Activated CD4-positive, alpha-beta T cell treated with anti-CD3 and anti-CD28 coated beads for 48 hours (primary cell): ENCODE measurements at places on chromosomes 16 and 17.
A peak's percentile ranks its signal among the peaks of the same experiment; 100 is the strongest.

DNA sequence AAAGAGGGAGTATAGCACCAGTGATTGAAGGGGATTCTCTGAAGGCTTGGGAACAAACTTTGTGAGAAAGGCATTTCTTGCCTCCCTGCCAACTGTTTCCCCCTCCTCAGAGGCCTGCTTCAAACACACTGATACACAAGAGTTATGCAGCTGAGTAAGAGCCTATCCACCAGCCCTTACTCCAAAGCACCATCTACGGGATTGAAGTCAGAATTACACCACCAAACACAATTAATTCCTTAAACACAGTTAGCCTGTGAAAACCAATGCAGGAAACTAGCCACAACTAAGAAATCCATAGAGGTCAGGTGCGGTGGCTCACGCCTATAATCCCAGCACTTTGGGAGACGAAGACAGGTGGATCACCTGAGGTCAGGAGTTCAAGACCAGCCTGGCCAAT, 138.3 kb downstream of the SHCBP1 start:
- DNase-seq = no peak

DNA sequence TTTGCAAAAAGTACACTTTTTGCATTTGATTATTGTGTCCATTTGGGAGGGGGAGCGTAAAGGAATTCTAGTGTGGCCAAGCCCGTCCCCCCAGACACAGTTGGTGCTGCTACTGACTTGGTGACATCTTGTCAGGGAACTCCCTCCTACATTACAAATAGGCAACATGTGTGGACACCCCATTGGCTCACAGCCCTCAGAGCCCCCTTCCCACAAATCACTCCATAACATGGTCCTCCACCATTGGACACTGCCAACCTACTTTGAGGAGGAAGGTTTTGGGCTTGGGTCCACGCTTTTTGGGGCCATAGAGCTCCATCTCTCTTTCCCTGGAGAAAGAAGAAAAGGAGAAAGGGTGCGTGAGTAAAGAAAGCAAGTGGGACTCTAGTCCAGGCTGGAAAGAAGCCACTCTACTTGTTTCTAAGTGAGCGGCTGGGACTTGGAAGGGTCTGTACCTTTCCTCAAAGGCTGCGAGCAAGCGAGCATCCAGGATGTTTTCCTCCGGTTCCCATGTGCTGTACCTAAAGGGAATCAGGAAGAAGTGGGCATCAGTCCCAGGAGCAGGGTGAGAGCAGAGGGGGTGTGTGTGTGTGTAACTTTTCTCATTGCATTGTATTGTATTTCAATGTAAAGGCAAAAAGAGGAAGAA, 958 bp downstream of the CBX8 start:
- no peak for DNase-seq

- DNase-seq = no peak
Measured at GRCh38 chr16:12059216-12059769, 82.8 kb downstream of the SNX29 start.

DNA sequence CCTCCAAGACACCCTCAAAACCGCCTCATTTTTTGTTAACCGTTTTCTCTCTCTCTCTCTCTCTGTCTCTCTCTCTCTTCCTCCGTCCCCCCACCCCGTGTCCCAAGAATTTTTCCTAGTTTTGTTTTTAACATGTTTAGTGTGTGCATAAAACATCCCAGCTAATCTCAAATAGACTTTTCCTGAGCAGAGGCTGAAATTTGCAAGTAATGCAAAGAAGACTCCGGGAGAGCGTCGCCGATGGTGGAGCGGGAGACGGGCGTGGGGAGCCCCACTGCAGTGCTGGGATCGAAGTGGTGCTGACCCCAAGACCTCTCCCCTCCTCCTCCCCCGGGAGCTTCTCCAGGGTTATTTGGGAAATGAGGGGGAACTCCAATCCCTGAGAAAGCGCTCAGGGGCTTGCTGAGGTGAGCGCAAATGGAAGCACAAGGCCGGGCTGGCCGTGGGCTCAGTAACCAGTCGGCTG, 4.7 kb upstream of the DLX4 start:
- DNase-seq = no peak

DNA sequence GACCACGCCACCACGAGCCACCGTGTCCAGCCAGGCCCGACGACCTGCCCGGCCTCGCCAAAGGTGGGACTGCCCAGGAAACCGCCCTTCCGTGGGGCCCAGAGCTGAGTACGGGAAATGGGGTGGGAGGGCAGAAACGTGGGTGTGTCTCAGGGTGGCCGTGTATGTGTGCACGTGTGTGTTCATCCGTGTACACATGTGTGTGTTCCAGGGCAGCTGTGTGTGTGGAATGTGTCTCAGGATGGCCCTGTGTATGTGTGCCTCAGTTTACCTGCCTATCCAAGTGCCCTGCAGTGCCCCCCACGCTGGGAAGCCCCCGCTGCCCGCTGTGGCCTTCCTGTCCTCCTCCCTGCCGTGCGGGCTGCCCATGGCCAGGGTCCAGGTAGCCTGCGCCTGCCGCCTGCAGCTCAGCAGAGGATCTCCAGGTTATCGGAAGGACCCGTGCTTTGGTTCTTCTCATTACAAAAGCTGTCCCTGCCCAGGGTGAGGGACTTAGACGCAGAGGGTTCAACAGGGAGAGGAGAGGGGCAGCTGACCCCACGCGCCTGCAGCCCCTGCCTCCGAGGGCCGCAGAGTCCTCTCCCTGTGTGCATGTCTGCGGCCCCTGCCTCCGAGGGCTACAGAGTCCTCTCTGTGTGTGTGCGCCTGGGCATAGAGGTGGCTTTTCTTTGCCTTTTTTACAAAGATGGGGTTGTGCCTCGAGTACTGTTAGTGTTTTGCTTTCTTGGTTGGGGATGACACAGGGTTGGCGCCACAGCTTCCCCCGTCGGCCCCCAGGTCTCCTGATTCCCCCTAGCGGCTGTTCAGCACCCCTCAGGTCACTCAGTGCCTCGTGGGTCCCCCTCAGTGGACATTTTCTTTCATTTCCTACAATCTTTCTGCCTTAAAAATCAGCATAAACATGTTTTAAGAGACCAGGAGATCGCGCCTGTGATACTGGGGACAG, 23.6 kb downstream of the ZNF469 start:
- no peak for DNase-seq

- DNase-seq = no peak
Measured at GRCh38 chr16:75580-76501, 2.2 kb upstream of the MPG start.

DNA sequence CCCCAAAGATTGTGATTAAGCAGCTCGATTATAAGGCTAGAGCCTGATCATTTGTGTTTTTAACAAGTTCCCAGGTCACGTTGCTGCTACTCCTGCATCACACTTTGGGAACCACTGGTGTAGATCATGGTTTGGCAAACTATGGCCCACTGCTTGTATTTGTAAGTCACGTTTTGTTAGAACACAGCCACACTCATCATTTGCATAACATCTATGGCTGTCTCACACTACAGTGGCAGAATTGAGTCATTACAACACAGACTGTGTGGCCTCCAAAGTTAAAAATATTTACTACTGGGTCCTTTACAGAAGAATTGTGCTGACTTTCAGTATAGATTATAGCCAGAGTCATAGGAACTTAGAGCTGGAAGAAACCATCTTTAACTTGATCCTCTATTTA, 515.3 kb upstream of the PSMD7 start:
- no peak for DNase-seq

GRCh38 chr17:16286947-16287562, 66.2 kb downstream of the CENPV start:
- DNase-seq = peak; percentile 24

DNA sequence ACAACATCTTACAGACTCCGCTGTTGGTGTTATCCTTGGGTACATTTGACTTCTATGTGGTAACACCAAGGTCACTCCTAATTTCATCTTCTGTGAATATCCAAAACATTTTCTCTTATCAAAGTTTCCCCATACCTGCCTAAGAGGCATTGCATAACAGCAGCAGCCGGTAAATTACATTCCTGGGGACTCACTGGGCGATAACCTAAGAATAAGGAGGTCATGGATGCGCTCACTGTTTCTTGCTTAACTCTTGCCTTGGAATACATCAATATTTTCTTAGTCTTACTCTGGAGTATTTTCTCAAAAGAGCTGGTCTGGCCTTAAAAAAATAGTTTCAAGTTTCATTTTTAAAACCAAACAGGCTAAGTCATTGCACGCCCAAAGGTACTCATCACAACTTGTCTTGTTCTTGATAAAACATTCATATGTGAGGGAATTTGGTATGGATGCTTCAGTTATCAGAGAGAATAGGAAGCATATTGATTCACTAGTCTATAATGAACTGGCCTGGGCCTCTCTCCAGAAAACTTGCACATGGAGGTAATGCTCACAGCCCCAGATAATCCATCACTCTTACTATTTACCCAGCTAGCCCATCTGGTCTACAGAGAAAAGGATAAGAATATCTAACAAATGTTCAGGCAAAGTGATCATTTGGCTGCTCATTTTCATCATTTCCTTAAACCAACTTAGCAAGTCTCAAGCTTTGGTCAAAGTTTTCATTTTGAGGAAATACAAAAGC, 235.0 kb upstream of the ERCC4 start:
- DNase-seq = no peak

DNA sequence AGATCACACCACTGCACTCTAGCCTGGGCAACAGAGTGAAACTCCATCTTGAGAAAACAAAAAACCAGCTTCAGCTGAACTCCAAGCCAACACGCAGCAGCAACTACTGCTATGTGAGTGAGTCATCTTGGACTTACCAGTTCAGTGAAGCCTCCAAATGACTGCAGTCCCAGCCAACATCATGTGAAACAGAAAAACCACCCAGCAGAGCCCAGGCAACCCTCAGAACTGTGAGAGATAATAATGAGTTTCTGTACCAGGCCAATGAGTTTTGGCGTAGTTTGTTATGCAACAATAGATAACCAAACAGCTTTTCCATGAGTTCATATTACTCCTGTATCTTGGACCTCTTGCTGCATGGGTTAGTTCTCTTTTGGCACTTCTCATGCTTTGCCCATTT, 23.3 kb downstream of the PHF12 start:
- DNase-seq = peak; percentile 57

DNA sequence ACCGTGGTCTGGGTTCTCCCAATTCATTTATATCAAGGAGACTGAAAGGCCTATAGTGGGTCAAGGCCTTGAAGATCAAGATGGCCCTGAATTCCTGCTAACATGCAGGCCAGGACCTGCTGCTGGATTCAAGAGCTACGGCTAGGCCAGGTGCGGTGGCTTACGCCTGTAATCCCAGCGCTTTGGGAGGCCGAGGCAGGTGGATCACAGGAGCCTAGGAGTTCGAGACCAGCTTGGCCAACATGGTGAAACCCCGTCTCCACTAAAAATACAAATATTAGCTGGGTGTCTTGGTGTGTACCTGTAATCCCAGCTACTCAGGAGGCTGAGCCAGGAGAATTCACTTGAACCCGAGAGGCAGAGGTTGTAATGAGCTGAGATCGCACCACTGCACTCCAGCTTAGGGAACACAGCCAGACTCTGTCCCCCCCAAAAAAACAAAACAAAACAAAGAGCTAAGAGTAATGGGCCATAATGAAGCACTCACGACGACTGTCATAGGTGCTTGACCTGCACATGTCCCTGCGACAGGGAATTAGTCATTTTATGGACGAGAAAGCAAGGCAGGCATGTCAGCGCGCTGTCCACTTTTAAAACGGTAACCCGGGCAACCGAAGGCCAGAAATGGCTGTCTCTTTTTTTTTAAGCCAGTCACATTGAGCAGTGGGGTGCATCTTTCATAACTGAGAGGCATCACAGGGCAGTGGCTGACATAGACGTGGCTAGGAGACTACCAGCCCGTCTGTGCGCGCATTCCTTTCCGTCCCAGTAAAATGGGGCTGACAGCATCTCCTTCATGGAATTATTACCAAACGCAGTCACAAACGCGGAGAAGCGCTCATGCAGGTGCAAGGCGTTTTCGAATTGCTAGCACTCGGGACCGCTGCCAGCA, 1.0 kb upstream of the FBRS start:
- no peak for DNase-seq

GRCh38 chr17:36808180-36808661, 129.1 kb upstream of the LHX1 start:
- DNase-seq = no peak

- peak; percentile 81 for DNase-seq
Measured at GRCh38 chr17:75601057-75601987, 13.7 kb downstream of the MYO15B start.

GRCh38 chr17:45246861-45247428, 14.9 kb downstream of the SPATA32 start:
- peak; percentile 44 for DNase-seq

GRCh38 chr16:69036399-69037091, 68.9 kb upstream of the HAS3 start:
- DNase-seq = no peak

GRCh38 chr16:1771188-1771863, at the start of gene NME3:
Gene NME3, minus strand, starts transcription at chr16:1771543. Its CDS starts 9 bp downstream, at chr16:1771534.
- DNase-seq = peak; percentile 87

DNA sequence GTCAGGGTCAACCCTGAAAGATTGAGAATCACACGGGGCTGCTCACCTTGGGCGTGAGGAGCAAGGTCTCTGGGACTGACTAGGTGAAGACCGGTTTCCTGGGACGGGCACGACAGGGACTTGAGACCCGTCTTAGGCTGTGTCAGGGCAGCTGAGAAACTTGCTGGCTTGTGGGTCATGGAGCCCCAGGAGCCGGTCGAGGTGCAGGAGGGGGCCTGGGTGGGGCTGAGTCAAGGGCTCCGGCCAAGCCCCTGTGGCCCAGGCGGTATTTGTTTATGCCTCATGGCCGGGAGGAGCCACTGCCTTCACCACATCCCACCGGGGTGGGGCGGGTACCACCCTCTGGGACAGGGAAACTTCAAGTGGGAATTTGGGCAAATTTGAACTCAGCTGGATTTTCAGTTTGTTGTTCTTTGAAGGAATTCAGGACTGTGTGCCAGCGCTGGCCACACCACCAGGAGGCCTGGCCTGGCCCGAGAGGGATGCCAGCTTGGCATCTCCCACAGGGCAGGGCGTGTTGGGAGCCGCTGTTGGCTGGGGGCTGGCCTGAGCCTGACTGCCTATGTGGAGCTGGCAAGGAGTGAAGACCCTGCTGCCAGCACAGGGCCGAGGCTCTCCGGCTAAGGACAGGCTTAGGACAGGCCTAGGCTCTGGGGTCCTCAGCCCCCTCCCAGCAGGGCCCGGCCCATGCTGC, 116.1 kb downstream of the METRNL start:
- peak; percentile 2 for DNase-seq

GRCh38 chr16:57794849-57795430, 7.4 kb downstream of the KIFC3 start:
- DNase-seq = no peak

DNA sequence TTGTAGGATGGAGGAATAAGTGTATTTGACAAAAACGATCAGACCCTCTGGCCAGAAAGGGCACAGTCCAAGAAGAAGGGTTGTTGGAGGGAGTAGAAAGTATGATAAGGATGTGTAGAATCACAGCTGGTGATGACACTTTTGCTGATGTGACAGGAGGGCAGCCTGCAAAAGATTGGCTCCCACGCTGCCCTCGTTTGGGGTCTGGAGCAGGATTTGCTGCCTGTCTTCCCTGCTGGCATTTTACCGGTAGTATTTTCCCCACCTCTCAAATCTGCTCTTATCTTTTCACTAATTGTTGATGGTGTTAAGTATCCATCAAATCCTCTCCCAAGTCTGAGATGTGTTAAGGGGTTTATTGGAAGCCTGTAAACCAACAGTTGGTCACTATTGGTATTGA, 208.8 kb downstream of the CCDC182 start:
- DNase-seq = no peak

DNA sequence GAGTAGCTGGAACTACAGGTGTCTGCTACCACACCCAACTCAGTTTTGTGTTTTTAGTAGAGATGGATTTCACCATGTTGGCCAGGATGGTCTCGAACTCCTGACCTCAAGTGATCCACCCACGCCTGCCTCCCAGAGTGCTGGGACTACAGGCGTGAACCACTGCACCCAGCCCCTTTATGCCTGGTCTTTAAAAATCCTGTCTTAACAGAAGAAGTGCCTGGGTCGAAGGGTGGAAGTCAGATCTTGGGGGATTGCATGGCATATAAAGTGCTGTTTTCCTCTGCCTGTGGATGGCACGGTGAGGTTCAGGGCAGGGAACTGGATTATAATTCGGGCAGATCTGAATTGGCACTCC, 30.3 kb downstream of the ZC3H18 start:
- DNase-seq = no peak
